Foreskin keratinocyte (primary cell): ENCODE measurements at places on chromosomes 12 and 14. TPM values are rescaled to one million over a fixed set of nuclear protein-coding genes. Genes with fewer than 3 reads are reported as not detected.

Gene IPO8
- total RNA-seq, result 34.0 and 37.8 TPM in 2 replicates

Gene STON2
- 119 and 228 TPM in 2 replicates for total RNA-seq

Gene PMEL
- 0.85 and 1.3 TPM in 2 replicates for total RNA-seq

Gene ERBB3
- 12.1 and 13.3 TPM in 2 replicates for total RNA-seq

Gene KRT81
- not detected in 2 replicates for total RNA-seq

Gene SIX4
- 10.8 and 12.0 TPM in 2 replicates for total RNA-seq

Gene PLBD1
- total RNA-seq, result 2.0 and 3.6 TPM in 2 replicates

Gene STAT2
- 93.7 and 126 TPM in 2 replicates for total RNA-seq

Gene ERP27
- total RNA-seq, result 0.07 TPM in 2 replicates

Gene NEUROD4
- not detected in 2 replicates for total RNA-seq

Gene SDR9C7
- total RNA-seq, result 0.07 and 0.24 TPM in 2 replicates

Gene LRRC10
- not detected in 2 replicates for total RNA-seq

Gene WDHD1
- 24.2 and 30.0 TPM in 2 replicates for total RNA-seq

Gene TCL1B
- not detected in 2 replicates for total RNA-seq

Gene CHST11
- 17.2 and 22.9 TPM in 2 replicates for total RNA-seq

Gene DDX47
- 65.7 and 73.9 TPM in 2 replicates for total RNA-seq

Gene MYL2
- not detected in 2 replicates for total RNA-seq
